ENCODE measurements at places on chromosomes 6 and 20. TPM values are rescaled to one million over a fixed set of nuclear protein-coding genes. Genes with fewer than 3 reads are reported as not detected.

Gene MCHR2
- not detected for total RNA-seq

Gene PTGIS
- total RNA-seq = 40.6 TPM

Gene RSPO3
- total RNA-seq = not detected

Gene HLA-DQB2
- 0.67 TPM for total RNA-seq

Gene PROCR
- 0.78 TPM for total RNA-seq

Gene EBF4
- 12.3 TPM for total RNA-seq

Gene MRPS10
- 48.8 TPM for total RNA-seq

Gene SLC22A7
- total RNA-seq = not detected
